ENCODE measurements at places on chromosomes 1 and 21.
A peak's percentile ranks its signal among the peaks of the same experiment; 100 is the strongest.

DNA sequence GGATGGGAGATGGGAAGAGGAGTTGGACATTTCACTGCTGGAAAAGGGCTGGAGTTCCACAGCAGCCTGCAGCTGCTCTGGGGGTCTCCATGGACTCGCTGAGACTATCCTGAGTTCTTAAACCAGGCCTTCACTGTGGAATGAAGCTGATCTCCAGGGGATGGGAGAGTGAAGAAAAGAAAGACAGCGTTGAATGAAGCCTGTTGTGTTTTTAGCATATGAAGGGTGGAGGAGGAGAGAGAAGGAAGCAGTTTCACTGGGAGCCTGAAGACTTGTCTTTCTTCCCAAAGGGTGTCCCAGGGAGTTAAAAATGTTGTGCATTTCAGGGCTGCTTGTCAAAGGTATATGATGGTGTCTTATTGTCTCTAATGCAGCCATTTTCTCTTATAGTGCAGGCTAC, 9.2 kb downstream of the ROR1 start:
- DNase-seq, result no peak

GRCh38 chr1:62234688-62235087, 40.0 kb downstream of the L1TD1 start:
- DNase-seq, result no peak

DNA sequence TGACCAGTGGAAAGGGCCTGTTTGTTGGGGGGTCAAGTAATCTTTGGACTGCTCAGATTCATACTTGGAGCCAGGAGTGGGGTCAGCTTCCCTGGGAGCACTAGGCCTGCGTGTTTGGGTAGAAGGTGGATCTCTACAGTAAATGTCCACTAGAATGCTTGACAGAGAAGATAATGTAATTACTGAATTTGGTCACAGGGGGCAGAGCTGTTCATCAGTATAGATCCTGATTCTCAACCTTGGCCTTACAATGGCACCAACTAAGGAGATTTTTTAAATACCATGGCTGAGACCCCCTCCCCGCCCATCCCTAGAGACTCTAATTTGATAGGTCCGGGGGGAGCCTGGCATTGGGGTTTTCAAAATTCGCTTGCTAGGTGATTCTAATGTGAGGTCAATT, 217.5 kb upstream of the PLXNA2 start:
- no peak for DNase-seq

- DNase-seq, result no peak
Measured at GRCh38 chr1:22044690-22045420, 7.7 kb upstream of the CDC42 start.

DNA sequence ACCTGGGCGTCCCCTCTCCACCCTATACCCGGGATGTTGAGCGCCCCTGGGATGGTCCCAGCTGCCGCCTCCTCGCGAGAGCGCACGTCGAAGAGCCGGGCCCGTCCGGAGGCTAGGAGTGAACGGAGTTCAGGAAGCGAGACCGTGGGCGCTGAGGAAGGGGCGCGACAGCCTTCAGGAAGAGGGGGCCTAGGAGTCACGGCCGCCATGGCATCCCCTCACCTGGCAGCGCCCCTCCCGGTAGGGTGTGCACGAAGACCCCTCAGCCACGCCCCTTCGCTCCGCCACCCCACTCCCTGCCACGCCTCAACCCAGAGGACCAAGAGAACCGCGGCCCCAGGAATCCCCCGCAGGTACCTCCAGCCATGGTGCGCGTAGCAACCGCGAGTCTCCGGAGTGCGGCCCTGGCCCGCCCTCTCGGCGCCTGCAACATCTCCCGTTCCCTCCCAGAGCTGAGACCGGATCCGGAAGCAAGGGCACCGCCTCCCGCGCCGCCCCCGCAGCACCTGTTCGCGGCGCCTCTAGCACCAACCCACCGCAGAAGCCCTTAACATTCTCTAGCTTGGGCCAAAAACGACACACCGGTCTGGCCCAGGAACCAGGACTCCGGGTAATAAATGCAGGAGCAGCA, at the start of gene TSTD1:
Gene TSTD1, minus strand, starts transcription at position 442 of the 631 bp plus-strand sequence. Its CDS starts 75 bp downstream, at position 367.
- DNase-seq, result peak; percentile 83

DNA sequence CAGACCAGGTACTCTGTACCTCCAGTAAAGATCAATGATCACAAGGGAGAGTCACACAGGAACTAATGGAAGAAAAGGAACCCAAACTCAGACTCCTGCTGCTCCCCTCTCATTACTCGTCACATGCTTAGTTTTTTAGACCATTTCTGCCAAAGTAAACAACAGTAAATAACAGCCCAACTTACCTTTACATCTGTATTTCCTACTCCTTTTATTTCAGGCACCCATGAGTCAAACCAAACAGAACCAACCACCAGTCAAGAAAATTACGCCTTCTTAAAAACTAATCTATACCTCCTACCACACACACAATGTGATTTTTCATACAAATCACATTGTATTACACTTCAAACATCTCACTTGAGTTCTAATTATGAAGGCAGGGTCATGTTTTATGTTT, 61.4 kb upstream of the HTR1D start:
- DNase-seq, result no peak

GRCh38 chr1:174166530-174167264, 7.4 kb downstream of the RABGAP1L start:
- no peak for DNase-seq

DNA sequence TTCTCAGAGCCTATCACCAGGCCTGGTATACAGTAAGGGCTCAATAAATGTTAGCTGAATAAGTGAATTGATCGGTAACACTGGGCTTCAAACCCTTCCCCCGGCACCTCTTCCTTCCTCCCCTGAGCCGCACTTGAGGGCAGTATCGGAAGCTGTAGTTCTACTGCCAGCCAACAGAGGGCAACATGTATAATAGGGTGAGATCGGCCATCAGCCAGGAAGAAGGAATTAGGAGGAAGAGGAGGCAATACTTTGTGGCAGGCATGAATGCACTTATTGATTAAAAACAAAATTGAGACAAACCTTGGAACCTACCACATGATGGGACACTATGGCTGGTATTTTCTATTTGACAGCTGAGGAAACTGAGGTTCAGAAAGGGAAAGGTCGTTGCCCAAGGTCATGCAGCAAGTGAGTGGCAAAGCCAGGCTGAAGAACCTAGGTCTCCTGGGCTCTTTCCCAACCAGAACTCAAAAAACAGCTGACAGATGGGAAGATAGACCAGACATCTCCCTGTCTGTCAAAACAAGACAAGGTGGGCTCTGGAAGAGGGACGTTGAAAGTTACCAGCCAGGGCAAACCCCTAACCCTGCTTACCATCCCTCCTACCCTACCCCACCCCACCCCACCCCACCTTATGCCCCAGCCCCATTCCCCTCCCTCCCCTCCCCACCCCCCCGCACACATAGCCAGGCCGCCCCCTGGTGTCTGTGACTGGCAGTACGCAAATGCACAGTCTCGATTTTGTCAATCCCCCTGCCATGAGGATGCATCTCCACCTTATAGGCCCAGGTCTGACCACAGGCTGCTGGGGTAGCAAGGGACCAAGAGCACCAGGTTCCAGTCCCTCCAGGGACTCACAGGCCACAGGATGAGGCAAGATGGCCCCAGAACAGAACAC, 107.3 kb upstream of the RUNX3 start:
- peak; percentile 67 for DNase-seq

All from activated CD4-positive, alpha-beta T cell treated with anti-CD3 and anti-CD28 coated beads, Interleukin-2, amount 50 U/mL, for 1 hour (primary cell).